CD4-positive, alpha-beta memory T cell (primary cell): ENCODE measurements at places on chromosomes 2 and 18. TPM values are rescaled to one million over a fixed set of nuclear protein-coding genes. Genes with fewer than 3 reads are reported as not detected.

Gene FAM237A
- total RNA-seq = not detected

Gene RBM44
- 1.1 TPM for total RNA-seq

Gene LYG1
- 3.3 TPM for total RNA-seq

Gene CD302
- total RNA-seq = 1.0 TPM

DNA sequence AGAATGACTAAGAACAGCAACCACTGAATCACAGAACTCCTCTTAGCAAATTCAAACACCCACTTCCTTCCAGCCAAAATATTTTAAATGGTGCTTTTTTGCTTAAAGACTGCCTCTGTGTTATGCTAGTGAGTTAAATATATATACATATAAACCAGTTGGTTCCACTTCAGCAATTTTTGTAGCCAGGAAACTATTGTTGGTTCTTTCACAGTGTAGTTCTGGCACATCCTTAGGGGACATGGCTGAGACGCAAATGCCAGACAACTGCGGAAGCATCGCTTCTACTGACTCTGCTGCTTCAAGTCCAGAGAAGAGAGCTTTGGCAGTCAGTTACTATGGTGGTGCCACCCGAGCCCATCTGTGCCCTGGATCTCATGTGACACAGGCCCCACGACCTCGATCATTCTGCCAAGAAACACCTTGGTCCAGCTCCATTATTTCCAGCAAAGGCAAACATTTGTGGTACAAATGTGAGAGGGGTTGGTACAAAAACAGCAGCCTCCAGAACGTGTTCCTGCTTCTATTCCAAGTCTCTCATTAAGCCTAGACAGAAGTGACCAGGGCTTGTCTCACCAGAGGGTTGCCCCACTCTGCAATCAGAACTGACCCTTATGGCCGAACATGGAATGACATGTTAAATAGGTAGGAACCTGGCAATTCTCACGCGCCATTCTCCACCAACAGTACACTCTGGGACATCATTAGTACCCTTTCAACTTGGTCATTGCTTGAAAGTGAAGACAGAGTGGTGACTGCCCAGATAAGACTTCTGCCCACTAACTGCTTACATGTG lies 117.8 kb upstream of the NRP2 start:
- no peak for DNase-seq

- DNase-seq = no peak
Measured at GRCh38 chr2:101587251-101587650, 110.3 kb upstream of the MAP4K4 start.

- peak; percentile 55 for DNase-seq
Measured at GRCh38 chr18:77207540-77207939, 42.1 kb upstream of the GALR1 start.

DNA sequence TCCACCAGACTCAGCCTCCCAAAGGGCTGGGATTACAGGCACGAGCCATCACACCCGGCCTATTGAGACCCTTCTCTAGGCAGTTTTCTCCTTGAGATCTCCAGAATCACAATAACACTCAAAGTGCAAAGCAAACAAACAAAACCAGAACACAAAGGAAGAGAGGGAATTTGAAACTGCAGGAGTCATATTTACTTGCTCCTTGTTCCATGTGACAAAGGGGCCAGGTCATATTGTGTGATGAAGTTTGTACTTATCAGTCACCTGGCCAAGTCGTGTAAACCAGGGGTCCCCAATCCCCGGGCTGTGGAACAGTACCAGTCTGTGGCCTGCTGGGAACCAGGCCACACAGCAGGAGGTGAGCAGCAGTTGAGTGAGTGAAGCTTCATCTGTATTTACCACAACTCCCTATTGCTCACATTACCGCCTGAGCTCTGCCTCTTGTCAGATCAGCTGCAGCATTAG lies 26.5 kb downstream of the SCYGR8 start:
- no peak for DNase-seq

- no peak for DNase-seq
Measured at GRCh38 chr2:215029936-215030335, 108.5 kb downstream of the ABCA12 start.

GRCh38 chr2:26399771-26400376 lies 1.8 kb upstream of the DRC1 start:
- DNase-seq = no peak

- DNase-seq = no peak
Measured at GRCh38 chr2:62940697-62941096, 109.9 kb upstream of the OTX1 start.

GRCh38 chr18:45993438-45993837 lies 26.3 kb upstream of the EPG5 start:
- DNase-seq = no peak

DNA sequence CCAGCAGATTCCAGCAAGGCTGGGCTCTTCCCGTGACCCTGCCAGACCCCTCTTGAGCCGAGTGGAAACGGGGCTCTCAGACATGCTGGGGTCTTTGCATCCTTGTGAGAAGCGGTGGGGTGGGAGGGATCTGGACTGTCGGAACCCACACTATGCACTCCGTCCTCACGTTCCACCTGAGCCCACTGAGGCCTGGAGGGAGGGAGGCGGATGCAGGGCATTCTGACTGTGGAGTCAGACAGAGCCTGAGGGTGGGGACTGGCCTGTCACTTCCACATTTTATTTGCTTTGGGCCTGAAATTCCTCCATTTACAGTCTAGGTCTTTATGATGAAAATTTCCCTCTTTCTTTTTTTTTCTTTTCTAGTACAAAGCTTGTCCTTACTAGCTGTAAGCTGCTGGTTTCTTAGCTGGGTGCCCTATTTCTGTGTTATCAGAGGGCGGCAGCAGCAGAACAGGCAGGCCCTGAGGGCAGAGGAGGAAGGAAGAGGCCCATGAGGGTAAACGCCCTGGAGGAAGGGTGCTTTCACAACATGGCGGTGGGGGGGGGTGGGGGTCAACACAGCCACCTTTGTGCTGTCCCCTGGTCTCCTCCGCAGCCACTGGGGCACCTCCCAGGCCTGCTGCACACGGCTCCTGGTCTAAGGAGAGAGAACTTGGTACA lies 373.5 kb upstream of the MYT1L start:
- no peak for DNase-seq

GRCh38 chr2:206804326-206804725 lies 38.9 kb downstream of the FASTKD2 start:
- DNase-seq = no peak

GRCh38 chr2:48161628-48162027 lies 255.3 kb upstream of the FBXO11 start:
- no peak for DNase-seq

- DNase-seq = no peak
Measured at GRCh38 chr2:126886916-126887280, 11.8 kb upstream of the TEX51 start.
